HepG2 (cell line): ENCODE measurements at places on chromosomes 5 and 9. TPM values are rescaled to one million over a fixed set of nuclear protein-coding genes. Genes with fewer than 3 reads are reported as not detected.
A peak's percentile ranks its signal among the peaks of the same experiment; 100 is the strongest.

ODF2 gene
- 28.3 and 31.3 TPM in 2 replicates for total RNA-seq

FOXD4L5 gene
- total RNA-seq = 0.22 TPM in 1 of 2 replicates, not detected in the other

DNA sequence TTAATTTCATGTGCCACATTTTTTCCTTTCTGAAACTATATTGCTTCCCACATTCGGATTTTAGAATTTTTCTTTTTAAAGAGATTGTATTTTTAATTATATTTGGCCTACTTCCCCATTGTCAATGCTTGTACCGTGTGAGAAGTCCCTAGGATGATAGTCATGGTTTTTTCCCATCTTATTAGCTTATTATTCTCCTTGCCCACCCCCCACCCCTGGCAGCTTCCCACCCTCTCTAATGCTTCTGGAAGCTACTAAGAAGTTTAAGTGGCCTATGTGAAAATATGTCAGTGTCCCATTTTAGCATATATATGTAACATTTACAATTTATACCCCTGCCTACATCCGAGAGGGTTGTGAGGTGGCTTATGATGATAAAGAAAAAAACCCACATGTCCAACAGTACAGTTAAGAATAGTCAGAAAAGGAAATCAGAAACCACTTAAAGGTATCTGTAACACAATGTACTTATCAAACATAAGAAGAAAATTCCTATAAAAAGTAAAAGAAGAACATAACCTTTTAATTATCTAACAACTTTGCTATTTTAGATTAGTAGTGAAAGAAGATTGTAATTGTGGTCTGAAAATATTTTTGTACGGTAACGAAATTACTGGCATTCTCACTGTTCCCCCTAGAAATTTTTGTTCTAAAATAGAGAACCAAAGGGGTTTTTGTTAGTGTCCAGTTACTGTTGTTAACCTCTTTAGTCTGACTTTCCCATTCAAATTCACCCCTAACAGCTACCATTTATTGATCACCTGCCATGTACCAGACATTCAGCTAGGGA is 62.1 kb downstream of the SLC44A1 start:
- H3K36me3 ChIP-seq = peaks cover 9% of the 10 kb centered on the region; the same call in 1 of the 3 replicates
- no peaks in the 10 kb centered on the region for H3K4me1 ChIP-seq
- no peak overlapping the region for H3K4me3 ChIP-seq
- no peaks in the 10 kb centered on the region for H3K27me3 ChIP-seq
- no peak overlapping the region for H3K27ac ChIP-seq
- no peak for DNase-seq

DNA sequence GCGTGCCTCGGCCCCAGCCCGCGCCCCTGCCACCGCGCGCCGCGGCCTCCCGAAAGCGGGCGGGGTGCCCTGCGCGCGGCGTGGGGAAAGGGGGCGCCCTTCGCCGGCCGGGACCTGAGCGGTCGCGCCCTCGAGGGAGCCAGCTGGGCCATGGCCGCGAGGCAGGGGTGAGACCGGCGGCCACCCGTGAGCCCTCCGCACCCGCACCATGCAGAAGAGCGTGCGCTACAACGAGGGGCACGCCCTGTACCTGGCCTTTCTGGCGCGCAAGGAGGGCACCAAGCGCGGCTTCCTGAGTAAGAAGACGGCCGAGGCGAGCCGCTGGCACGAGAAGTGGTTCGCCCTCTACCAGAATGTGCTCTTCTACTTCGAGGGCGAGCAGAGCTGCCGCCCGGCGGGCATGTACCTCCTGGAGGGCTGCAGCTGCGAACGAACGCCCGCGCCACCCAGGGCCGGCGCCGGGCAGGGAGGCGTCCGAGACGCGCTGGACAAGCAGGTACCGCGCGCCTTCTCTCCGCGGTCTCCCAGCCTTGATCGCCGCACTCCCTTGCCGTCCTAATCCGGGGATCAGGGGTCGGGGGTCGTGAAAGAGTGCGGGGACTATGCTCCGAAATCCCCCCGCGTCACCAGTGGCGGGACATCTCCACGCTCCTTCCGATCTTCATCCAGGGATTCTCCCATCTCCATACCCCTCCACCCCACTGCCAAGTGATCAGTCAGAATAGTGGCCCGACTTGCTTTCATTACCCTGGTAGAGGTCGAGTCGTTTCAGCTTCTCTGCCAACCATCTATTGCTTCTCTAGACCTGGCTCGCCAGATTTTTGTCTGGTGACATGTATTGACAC is 590 bp downstream of the RASGRF2 start:
- H3K27ac ChIP-seq = peak overlapping the region; percentile 75
- peaks cover 59% of the 10 kb centered on the region for H3K4me1 ChIP-seq
- peak overlapping the region; percentile 84 for H3K4me3 ChIP-seq
- DNase-seq = peak; percentile 18

DNA sequence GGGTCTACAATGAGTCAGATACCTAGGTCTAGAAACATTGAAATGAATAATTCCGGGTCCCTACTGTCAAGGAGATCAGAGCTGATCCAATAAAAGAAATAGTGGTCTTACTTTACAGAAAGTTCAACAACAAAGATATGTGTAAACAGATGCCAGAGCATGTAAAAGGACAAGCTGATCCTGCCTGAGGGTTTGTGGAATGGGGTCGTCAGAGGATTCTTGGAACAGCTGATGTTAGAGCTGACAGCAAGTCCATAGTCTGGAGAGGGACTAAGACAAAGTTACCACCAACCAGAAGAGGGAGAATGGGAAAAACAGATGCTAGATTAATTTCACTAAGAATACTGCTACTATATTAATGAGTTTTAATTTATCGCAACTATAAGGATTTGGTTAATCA is 71.5 kb downstream of the FREM1 start:
- H3K4me1 ChIP-seq = no peaks in the 10 kb centered on the region
- H3K36me3 ChIP-seq = peaks cover 7% of the 10 kb centered on the region
- no peak for DNase-seq
- H3K27ac ChIP-seq = no peak overlapping the region

- H3K27me3 ChIP-seq = no peaks in the 10 kb centered on the region
- H3K27ac ChIP-seq = peak overlapping the region; percentile 56
- H3K4me1 ChIP-seq = peaks cover 63% of the 10 kb centered on the region
- no peaks in the 10 kb centered on the region for H3K36me3 ChIP-seq
- peak; percentile 73 for DNase-seq
- H3K4me3 ChIP-seq = peak overlapping the region; percentile 64
Observed at GRCh38 chr5:149455889-149456409, 76.9 kb upstream of the IL17B start.

GRCh38 chr5:179793468-179794139 is at the start of gene LTC4S:
Gene LTC4S (plus strand): TSS chr5:179793986. CDS start chr5:179794081, 95 bp downstream.
- DNase-seq = no peak
- no peaks in the 10 kb centered on the region for H3K27me3 ChIP-seq
- no peak within 1 kb of the TSS for H3K27ac ChIP-seq
- H3K36me3 ChIP-seq = peaks cover 4% of the 10 kb centered on the region; the same call in 1 of the 2 replicates
- peak within 1 kb of the TSS; percentile 76 for H3K4me3 ChIP-seq

DNA sequence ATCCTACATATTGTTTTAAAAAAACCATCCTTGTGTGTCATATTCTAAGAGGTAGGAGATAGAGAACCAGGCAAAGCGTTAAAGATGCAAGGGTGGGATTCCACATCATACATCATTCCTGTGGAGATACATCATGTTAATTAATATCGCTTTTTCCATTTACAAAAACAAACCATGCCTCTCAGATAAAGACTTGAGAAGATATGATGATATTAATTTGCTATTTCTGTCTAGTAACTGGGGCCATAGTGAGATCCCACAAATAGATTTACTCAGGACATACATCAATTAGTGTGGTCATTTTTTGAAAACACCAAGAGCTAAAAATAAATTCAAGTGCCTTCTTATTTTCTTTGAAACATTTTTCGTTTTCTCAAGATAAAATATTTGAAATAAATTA is 165.4 kb upstream of the TARS1 start:
- no peak for DNase-seq
- no peaks in the 10 kb centered on the region for H3K27me3 ChIP-seq
- H3K27ac ChIP-seq = no peak overlapping the region
- H3K4me3 ChIP-seq = no peak overlapping the region

DNA sequence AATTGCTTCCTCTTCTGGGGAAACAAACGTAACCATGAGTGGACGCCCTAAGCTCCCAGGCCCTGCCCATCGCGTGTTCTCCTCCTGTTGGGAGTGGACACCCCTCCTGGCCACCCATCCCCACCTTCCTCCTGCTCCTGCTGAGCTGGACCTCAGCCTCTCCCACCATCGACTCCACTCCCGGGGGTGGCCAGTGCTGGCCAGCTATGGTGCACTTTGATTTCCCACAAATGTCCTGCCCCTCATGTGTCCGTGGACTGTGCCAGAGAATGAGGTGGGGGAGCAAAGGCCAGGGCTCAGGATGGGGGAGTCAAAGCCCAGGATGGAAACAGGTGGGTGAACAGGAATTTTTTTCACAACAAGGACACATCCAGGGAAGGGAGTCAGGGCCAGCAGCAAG is 62.8 kb downstream of the MED10 start:
- no peaks in the 10 kb centered on the region for H3K27me3 ChIP-seq
- no peak for DNase-seq
- H3K36me3 ChIP-seq = no peaks in the 10 kb centered on the region
- H3K4me3 ChIP-seq = no peak overlapping the region
- no peaks in the 10 kb centered on the region for H3K4me1 ChIP-seq
